Erythroblast (primary cell): ENCODE measurements at places on chromosomes 12 and 14.

DNA sequence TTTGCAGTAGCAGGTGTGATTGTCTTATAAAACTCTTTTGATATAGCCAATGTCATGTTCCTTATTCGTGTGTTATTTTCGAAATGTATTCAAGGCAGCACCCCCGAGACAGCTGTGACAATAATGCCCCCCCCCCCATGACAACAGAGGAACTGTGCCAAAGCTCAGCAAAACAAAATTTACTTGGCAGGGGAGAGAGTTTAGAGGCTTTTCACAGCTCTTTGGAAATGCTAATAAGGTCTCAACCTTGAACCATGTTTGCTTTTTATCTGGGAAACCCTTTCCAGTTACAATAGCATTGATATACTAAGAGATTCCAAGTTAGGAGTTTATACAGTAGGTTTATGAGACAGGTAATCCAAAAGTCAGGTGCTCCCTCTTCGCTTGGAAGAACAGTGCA lies 56.4 kb upstream of the USP44 start:
- DNase-seq = no peak

DNA sequence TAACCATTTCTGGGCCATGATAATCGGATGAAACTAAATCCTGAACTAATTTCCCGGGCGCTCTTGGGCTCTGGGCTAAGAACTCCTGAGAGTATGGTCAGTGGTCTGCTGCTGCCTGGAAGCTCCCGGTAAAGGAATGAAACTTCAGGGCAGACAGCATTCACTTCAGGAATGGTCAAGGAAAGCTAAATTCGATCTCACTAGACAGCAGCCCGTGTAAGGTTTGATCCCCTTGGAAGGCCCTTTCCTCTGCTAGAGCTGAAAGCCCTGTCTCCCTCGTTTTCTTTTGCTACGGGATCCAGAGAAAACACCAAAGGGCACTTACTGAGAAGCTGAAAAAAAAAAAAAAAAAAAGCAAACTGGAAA lies 680 bp downstream of the ASB8 start:
- no peak for DNase-seq

DNA sequence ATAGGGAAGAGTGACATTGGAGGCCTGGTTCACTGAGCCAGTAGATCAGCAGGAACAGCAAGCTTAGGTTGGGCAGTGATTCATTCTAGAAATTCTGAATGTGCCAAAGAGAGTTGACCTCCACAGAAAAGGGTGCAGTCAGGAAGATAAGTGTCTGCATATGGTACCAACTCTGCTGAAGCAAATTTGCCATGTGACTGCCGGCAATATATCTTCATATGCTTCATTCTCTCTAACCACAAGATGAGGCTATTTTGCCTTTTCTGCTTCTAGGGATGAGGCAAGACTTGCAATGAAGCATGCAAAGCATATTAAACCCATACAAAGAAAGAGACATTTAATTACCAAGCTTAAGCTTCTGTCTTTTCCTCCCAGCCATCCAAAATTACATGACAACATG lies 13.6 kb downstream of the CCDC198 start:
- DNase-seq = no peak

GRCh38 chr12:58896278-58896677 lies 24.0 kb downstream of the LRIG3 start:
- DNase-seq = no peak

DNA sequence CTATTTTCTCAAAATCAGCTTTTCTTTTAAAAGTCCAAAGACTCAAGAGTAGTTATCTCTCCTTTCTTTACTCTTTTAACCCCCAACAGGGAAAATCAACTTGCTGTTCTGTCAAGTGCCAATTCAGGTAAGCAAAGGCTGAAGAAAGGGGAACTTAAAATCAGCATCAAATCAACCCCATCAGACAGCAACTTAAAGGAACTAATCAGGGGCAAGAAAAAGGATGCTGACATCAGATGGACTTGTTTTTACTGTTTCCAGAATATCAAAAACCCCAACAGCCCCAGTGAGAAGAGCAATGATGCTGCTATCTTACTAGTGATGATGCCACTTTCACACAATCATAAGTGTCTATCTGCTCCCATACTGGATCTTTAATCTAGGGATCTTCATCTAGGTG lies 3.4 kb downstream of the BAZ2A start:
- no peak for DNase-seq

- DNase-seq = no peak
Measured at GRCh38 chr12:89789862-89790261, 81.2 kb upstream of the ATP2B1 start.

DNA sequence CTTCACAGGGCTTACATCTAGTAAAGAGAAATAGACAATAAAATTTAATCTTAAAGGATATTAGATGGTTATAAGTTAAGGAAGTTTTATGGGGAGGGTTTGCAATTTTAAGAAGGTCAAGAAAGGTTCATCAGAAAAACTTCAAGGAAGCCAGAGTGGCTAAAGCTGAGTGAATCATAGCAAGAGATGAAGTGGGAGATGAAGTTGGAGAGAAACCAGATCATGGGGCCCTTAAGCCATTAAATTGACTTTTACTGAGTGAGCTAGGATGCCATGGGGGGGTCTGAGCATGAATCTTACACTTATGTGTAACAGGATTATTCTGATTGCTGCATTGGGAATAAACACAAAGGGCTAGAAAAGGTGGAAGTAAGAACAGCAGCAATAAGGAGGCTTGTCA lies 189.2 kb downstream of the LRIG3 start:
- DNase-seq = no peak

GRCh38 chr12:72267974-72268373 lies 4.2 kb upstream of the TRHDE start:
- DNase-seq = no peak

DNA sequence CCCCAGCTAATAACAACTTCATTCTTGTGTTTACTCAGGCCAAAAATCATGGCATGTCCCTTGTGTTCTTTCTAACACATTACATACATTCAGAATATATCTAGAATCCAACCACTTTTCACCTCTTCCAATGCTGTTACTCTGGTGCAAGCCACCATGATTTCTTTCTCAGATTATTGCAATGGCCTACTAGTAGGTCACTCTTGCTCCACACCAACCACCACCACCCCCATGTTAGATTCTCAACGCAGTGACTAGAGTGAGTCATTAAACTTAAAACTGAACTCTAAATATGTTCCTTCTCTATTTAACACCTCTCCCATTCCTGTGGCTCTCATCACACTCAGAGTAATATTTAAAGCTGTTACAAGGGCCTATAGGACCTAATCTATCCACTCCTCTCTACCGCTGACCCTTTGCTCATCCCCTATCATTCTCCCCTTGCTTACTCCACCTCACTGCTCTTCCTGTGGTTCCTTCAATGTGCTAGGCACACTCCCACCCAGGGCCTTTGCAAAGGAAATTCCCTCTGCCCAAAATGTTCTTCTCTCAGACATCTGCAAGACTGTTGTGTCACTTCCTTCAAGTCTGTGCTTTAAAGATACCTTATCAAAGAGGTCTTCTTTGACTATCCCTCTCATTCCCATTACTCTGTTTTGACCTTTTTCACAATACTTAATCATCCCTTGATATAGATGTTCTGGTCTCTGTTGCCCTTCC lies 6.6 kb downstream of the RTN1 start:
- no peak for DNase-seq

DNA sequence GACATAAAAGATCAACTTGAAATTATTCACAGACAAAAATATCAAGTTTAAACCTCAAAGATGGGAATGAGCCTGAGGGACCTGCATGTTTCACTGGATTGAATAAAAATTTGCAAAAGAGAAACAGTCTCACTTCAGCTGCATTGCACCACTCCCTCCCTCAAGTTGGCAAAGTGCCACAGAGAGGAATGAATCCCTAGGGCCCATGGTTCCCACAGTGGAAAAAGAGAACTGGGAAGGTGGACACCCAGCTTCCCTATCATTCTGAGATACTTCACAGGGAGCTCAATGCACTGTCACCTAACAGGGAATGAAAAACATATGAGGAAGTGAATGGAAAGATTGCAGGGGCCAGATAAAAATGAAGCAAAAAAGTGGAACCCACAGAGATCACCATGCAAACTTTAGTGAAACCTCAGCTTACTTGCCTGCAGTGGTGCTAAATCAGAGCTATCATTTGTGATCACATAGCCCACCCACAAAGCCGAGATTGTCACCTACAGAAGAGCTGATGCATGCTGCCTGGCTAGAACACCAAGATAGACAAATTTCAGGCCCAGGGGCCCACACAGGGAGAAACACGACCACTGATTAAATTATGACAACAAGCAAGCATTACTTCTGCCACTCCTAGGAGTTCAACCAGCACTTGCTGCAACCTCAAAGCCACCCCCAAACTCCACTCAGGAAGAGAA lies 911.3 kb downstream of the LRFN5 start:
- no peak for DNase-seq

- DNase-seq = no peak
Measured at GRCh38 chr12:98691351-98691750, 46.3 kb downstream of the APAF1 start.

GRCh38 chr12:69508621-69509020 lies 38.4 kb downstream of the FRS2 start:
- no peak for DNase-seq

- DNase-seq = peak; percentile 56
Measured at GRCh38 chr12:80763874-80764273, 47.2 kb downstream of the MYF5 start.

- DNase-seq = no peak
Measured at GRCh38 chr12:12654691-12655460, 41.1 kb downstream of the GPR19 start.
